ENCODE measurements at places on chromosomes 16 and 17. TPM values are rescaled to one million over a fixed set of nuclear protein-coding genes. Genes with fewer than 3 reads are reported as not detected.

TMIGD1 gene
- total RNA-seq, result not detected

CFAP97D1 gene
- not detected for total RNA-seq

TBC1D3L gene
- total RNA-seq, result 3.9 TPM

PPL gene
- total RNA-seq, result 2.0 TPM

QPRT gene
- total RNA-seq, result 124 TPM

TP53TG3 gene
- total RNA-seq, result not detected

SMARCE1 gene
- 96.1 TPM for total RNA-seq

EFCAB5 gene
- not detected for total RNA-seq

CEP295NL gene
- 0.16 TPM for total RNA-seq

OR4D1 gene
- total RNA-seq, result not detected

C17orf113 gene
- total RNA-seq, result 0.76 TPM

TBC1D3 gene
- total RNA-seq, result not detected

ALDH3A1 gene
- 0.33 TPM for total RNA-seq

UTS2R gene
- total RNA-seq, result not detected

TMEM92 gene
- total RNA-seq, result 11.0 TPM

CACNG5 gene
- total RNA-seq, result not detected

CFAP119 gene
- total RNA-seq, result 4.8 TPM

G6PC1 gene
- total RNA-seq, result not detected

SBK1 gene
- total RNA-seq, result 3.9 TPM

HOXB3 gene
- 16.0 TPM for total RNA-seq

PDIA2 gene
- total RNA-seq, result not detected

WFIKKN1 gene
- total RNA-seq, result under 0.01 TPM

ZNF646 gene
- 12.7 TPM for total RNA-seq

CDH3 gene
- total RNA-seq, result 24.0 TPM

KRTAP2-2 gene
- total RNA-seq, result not detected

NEUROD2 gene
- total RNA-seq, result not detected

CD300LF gene
- not detected for total RNA-seq

TMEM238L gene
- total RNA-seq, result not detected

ZNF750 gene
- total RNA-seq, result not detected

TNFRSF12A gene
- total RNA-seq, result 760 TPM

TP53TG3C gene
- total RNA-seq, result not detected

FAM234A gene
- total RNA-seq, result 163 TPM

ITGAL gene
- not detected for total RNA-seq

TMED6 gene
- total RNA-seq, result not detected

TELO2 gene
- total RNA-seq, result 41.7 TPM

TPSD1 gene
- total RNA-seq, result not detected

ALOXE3 gene
- under 0.01 TPM for total RNA-seq

Data from mesangial cell (primary cell).